RWPE2 (cell line): ENCODE measurements at places on chromosomes 16 and 17.

DNA sequence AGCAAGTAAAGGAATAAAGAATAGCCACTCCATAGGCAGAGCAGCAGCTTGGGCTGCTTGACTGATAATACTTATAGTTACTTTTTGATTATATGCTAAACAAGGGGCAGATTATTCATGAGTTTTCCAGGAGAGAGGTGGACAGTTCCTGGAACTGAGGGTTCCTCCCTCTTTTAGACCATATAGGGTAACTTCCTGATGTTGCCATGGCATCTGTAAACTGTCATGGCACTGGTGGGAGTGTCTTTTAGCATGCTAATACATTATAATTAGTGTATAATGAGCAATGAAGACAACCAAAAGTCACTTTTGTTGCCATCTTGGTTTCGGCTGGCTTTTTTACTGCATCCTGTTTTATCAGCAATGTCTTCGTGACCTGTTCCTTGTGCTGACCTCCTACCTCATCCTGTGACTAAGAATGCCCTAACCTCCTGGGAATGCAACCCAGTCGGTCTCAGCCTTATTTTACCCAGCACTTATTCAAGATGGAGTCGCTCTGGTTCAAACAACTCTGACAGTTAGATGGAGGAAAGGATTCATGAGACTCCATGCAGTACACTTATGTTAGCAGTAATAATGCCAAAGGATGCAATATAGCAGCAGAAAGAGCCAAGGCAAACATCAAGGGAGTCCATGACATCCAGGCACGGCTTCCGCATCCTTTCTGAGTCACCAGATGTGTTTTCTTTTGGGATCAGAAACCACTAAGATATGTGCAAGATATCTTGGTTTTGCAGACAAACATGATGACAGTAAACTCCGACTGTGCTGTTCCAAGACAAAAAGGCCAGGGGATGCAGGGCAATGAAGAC, 55.8 kb upstream of the B4GALNT2 start:
- H3K27me3 ChIP-seq: no peaks in the 10 kb centered on the region
- no peaks in the 10 kb centered on the region for H3K4me1 ChIP-seq

GRCh38 chr16:55041540-55042234, 111.0 kb downstream of the IRX5 start:
- H3K36me3 ChIP-seq: no peaks in the 10 kb centered on the region
- DNase-seq: no peak
- H3K27me3 ChIP-seq: no peaks in the 10 kb centered on the region
- H3K27ac ChIP-seq: no peak overlapping the region
- no peak overlapping the region for H3K4me3 ChIP-seq

- H3K4me3 ChIP-seq: no peak overlapping the region
- no peaks in the 10 kb centered on the region for H3K27me3 ChIP-seq
- H3K4me1 ChIP-seq: peaks cover 7% of the 10 kb centered on the region
- H3K36me3 ChIP-seq: no peaks in the 10 kb centered on the region
- no peak overlapping the region for H3K27ac ChIP-seq
Observed at GRCh38 chr16:51989637-51990230, 557.2 kb downstream of the TOX3 start.

- no peak overlapping the region for H3K4me3 ChIP-seq
- H3K4me1 ChIP-seq: no peaks in the 10 kb centered on the region
- no peak overlapping the region for H3K27ac ChIP-seq
- H3K27me3 ChIP-seq: peaks cover 32% of the 10 kb centered on the region
- no peak for DNase-seq
- no peaks in the 10 kb centered on the region for H3K36me3 ChIP-seq
Observed at GRCh38 chr17:68295086-68295485, 3.8 kb downstream of the ARSG start.

GRCh38 chr17:10226930-10227695, 28.7 kb upstream of the GAS7 start:
- no peaks in the 10 kb centered on the region for H3K36me3 ChIP-seq
- no peak overlapping the region for H3K27ac ChIP-seq
- no peaks in the 10 kb centered on the region for H3K27me3 ChIP-seq
- no peaks in the 10 kb centered on the region for H3K4me1 ChIP-seq
- no peak for DNase-seq

GRCh38 chr16:23570992-23571632, 13.6 kb downstream of the UBFD1 start:
- H3K27ac ChIP-seq: no peak overlapping the region
- no peaks in the 10 kb centered on the region for H3K4me1 ChIP-seq
- no peaks in the 10 kb centered on the region for H3K27me3 ChIP-seq
- DNase-seq: no peak
- peaks cover 64% of the 10 kb centered on the region for H3K36me3 ChIP-seq
- H3K4me3 ChIP-seq: no peak overlapping the region

- H3K36me3 ChIP-seq: no peaks in the 10 kb centered on the region
- peaks cover 5% of the 10 kb centered on the region for H3K4me1 ChIP-seq
- H3K27ac ChIP-seq: peak overlapping the region; percentile 57
- H3K27me3 ChIP-seq: no peaks in the 10 kb centered on the region
- DNase-seq: no peak
- H3K4me3 ChIP-seq: peak overlapping the region; percentile 46
Observed at GRCh38 chr17:8125154-8125946, 1.4 kb upstream of the HES7 start.

DNA sequence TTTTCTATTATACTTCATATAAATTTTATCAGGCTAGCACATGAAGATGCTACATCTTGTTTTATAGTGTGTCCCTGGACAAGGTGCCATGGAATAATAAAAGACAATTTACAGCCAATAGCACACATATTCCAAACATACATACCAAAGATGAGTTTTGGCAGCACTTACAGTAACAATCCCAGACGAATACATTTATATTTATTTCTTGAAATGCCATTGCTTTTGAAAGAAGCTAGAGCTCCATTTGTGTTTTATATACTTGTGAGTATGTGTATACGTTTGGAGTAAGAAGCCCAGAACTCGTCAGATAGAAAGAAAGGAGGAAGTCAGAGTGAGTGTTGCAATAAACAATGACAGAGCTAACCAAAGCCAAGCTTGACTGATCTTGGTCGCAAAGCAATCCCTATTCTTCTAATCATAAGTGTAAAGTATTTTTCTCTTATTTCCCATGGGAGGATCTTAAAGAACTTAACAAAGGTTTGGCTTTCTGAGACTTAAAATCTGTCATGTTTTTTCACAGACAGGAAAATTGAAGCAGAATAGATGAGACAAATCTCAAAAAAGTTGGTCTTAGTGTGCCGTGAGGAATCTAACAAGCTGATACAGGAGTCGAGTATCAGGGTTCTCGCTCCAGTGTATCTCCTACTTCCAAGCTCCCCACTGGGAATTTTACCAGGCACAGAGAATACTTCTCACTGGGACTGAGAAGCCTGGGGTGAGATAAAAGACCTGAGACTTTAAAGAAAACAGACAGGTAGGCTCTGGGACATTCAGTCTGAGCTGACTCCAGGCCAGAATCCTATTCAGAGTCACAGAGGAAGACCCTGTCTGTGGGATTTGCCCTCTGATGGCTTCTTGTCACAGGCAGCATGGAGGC, 175.4 kb downstream of the AATF start:
- H3K4me1 ChIP-seq: no peaks in the 10 kb centered on the region
- H3K27me3 ChIP-seq: no peaks in the 10 kb centered on the region
- H3K4me3 ChIP-seq: no peak overlapping the region
- H3K27ac ChIP-seq: no peak overlapping the region

DNA sequence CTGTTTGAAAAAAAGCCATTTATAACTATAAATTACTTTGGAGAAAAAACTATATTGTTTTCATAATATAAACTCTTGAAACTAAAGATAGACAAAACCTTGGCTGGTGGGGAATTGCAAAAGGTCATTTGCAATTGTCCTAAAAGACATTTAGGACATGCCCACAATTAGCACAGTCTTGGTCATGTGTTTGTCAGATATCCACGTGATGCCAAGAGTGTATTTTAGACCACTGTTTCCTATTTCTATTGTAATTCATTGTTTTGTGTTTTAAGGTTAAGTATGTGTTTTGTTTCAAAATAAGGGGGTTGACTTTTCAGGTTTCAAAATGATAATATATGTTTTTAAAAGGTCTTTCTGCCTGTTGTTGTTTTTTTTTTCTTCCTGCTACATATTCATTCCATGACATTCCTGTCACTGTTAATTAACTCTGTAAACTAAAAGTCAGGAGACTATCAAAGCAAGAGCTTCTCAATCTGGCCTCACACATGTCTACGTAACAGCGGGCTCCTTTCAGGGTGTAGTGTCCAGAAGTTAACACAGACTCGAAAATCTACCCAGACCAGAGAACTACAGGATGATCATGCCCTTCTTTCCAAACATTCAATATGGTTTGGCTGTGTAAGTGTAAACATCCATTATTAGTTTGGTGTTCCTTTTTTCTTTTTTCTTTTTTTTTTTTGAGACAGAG, 58.7 kb downstream of the COG7 start:
- H3K27me3 ChIP-seq: no peaks in the 10 kb centered on the region
- H3K36me3 ChIP-seq: peaks cover 26% of the 10 kb centered on the region
- DNase-seq: no peak
- H3K4me1 ChIP-seq: peaks cover 26% of the 10 kb centered on the region

- H3K36me3 ChIP-seq: no peaks in the 10 kb centered on the region
- H3K4me1 ChIP-seq: peaks cover 37% of the 10 kb centered on the region
- H3K27ac ChIP-seq: peak overlapping the region; percentile 71
- H3K27me3 ChIP-seq: no peaks in the 10 kb centered on the region
- DNase-seq: no peak
- H3K4me3 ChIP-seq: no peak overlapping the region
Observed at GRCh38 chr16:84641643-84642358, 6.5 kb upstream of the KLHL36 start.

DNA sequence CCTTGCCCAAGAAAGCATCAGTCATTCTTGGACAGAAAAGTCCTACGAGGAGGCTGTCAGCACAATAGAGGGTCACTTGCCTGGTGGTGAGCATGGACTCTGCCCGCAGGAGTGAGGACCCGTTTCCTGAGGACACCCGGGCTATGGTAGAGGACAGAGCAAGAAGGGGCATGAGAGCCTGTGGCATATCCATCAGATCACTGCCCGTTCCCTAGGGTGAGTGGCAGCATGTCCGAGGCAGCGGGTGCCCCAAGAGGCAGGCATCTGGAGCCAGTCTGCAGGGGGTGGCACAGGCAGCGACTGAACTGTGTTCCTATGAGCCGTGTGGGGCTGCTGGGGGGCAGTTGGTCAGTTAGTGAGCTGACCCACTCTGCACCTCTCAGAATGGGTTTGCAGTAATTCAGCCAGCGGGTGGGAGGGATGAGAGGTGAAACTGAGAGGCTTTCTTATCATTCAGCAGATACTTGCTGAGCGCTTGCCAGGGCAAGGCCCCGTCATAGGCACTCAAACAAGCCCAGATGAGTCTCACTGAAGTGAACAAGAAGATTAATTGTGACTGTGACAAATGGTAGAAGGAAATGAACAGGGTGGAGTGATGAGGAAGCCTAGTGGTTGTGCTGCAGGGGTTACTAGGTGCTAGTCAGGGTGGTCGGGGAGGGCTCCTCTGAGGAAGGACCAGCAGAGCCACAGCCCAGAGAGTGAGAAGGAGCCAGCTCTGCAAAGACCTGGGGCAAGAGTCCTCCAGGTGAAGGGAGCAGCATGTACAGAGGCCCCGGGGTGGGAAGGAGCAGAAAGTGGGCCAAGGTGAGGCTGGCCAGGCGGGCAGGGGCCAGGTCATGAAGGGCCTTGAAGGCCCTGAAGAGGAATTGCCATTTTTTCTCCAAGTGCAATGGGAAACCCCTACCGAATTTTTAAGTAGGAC, 87.9 kb downstream of the CLEC16A start:
- DNase-seq: no peak
- H3K27ac ChIP-seq: no peak overlapping the region
- no peak overlapping the region for H3K4me3 ChIP-seq
- no peaks in the 10 kb centered on the region for H3K27me3 ChIP-seq
- H3K36me3 ChIP-seq: peaks cover 4% of the 10 kb centered on the region; the same call in 1 of the 2 replicates
- no peaks in the 10 kb centered on the region for H3K4me1 ChIP-seq

DNA sequence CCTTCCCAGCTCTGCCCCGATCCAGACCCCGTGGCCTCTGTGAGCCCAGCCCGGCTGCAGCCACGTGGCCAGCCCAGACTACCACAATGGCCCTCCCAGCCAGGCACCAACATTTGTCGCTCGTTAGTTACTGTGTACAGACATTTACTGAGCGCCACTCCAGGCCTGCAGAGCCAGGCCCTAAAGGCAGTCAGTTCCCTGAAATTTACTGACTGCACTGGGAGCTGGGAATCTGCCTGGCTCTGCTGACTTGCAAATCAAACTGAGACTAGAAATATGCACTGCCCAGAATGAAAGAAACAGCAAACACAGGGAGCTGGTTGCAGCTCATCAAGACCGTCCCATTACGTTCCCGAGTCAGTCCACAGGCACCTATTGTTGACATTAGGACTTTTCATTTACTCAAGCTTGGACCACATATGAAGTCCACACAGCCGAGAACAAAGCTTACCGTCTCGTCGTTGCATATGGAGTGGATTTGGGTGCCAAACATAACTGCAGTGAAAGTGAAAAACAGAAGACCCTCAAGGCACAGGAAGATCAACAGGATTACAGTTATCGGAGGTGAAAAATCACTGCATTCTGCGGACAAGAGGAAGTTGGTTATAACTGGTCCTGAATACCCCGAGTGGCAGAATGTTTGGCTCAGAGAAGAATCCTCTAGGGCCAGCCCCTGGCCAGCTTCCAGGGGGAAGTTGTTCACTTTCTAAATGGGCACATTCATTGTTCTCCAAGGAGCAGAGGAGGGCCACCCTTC, 34.5 kb downstream of the ZDHHC7 start:
- no peak for DNase-seq
- no peaks in the 10 kb centered on the region for H3K27me3 ChIP-seq
- peaks cover 80% of the 10 kb centered on the region for H3K36me3 ChIP-seq

- H3K36me3 ChIP-seq: peaks cover 24% of the 10 kb centered on the region; the same call in 1 of the 2 replicates
- DNase-seq: no peak
- no peaks in the 10 kb centered on the region for H3K4me1 ChIP-seq
- H3K27ac ChIP-seq: no peak overlapping the region
- no peak overlapping the region for H3K4me3 ChIP-seq
Observed at GRCh38 chr16:3474136-3474779, 21.0 kb downstream of the C16orf90 start.

GRCh38 chr16:88655733-88656281, 5.0 kb upstream of the CYBA start:
- no peaks in the 10 kb centered on the region for H3K27me3 ChIP-seq
- H3K4me3 ChIP-seq: no peak overlapping the region
- no peaks in the 10 kb centered on the region for H3K4me1 ChIP-seq

DNA sequence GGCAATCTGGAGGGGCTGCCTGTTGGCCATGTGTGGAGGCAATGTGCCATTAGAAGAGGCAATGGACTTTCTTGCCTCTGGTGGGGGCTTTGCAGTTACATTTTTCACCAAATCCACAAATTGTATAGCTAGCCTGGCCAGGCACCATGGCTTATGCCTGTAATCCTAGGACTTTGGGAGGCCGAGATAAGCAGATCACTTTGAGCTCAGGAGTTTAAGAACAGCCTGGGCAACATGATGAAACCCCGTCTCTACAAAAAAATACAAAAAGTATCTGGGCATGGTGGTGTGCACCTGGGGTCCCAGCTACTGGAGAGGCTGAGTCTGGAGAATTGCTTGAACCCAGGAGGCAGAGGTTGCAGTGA, 2.7 kb upstream of the RNF112 start:
- H3K27me3 ChIP-seq: no peaks in the 10 kb centered on the region
- no peak overlapping the region for H3K27ac ChIP-seq
- H3K36me3 ChIP-seq: no peaks in the 10 kb centered on the region
- no peak overlapping the region for H3K4me3 ChIP-seq
